ENCODE measurements at places on chromosomes 1 and 21.

DNA sequence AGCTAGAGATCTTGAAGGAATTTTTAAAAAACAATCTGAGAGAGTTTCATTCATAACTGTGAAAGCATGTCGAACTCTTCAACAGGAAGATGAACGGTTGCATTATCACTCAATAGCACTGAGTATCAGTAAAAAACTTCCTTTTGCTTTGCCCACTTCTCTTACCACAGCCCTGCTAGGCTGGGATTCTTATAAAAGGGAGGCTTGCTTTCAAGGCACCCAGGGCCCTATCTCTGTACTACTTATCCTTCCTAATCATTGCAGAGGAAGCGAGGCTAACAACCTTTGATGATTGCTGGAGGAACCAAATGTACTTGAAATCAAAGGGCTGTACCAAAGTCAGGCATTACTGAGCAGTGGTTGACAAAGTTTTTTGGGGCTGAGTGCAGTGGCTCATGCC lies 71.2 kb downstream of the SNRPE start:
- H3K36me3 ChIP-seq: no peaks in the 10 kb centered on the region
- no peak overlapping the region for H3K4me3 ChIP-seq
- peaks cover 6% of the 10 kb centered on the region for H3K27me3 ChIP-seq
- H3K4me1 ChIP-seq: no peaks in the 10 kb centered on the region
- no peak overlapping the region for H3K27ac ChIP-seq

DNA sequence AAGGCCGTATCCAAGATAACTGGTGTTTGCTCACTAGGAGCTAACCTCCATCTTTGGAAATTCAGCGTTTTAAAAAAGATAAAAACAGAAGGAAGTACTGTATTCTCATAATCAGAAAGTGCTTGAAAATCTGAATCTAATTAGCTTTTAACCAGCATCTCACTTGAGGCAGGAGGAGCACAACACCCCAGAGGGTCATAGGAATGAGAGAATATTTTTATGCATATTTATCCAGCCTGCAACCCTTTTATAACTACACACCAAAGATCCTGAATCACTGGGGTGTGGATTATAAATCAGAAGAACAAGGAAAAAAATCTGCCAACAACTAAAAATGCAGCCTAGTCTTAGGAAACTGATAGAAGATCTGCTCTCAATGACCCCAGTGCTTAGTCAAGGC lies 68.0 kb upstream of the PTCH2 start:
- no peaks in the 10 kb centered on the region for H3K4me1 ChIP-seq
- no peak overlapping the region for H3K4me3 ChIP-seq

DNA sequence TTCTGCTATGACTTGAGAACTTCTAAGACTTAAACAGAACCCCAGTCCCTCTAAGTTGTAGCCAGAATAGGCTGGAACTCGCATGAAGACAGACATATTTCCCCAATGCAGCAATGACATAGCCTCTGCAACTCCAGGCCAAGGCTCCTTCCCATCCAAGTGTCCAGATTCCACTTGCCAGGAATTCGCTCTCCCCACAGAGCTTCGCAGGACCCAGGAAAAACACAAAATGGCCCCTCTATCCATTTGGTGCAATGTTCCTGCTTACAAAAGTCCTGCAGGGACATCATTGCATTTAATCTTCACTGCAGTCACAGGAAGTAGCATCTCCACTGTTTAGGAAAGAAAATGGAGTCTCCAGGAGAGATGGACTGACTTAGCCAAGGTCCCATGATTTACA lies 147.5 kb upstream of the KLHDC7A start:
- H3K27ac ChIP-seq: no peak overlapping the region
- H3K4me3 ChIP-seq: no peak overlapping the region
- H3K27me3 ChIP-seq: peaks cover 13% of the 10 kb centered on the region
- no peaks in the 10 kb centered on the region for H3K36me3 ChIP-seq
- DNase-seq: no peak

GRCh38 chr1:53552146-53552861 lies 93.1 kb downstream of the DMRTB1 start:
- H3K4me1 ChIP-seq: peaks cover 41% of the 10 kb centered on the region
- no peaks in the 10 kb centered on the region for H3K27me3 ChIP-seq
- DNase-seq: no peak
- H3K27ac ChIP-seq: peak overlapping the region; percentile 11
- H3K36me3 ChIP-seq: no peaks in the 10 kb centered on the region

GRCh38 chr1:33515112-33515511 lies 42.7 kb downstream of the ZSCAN20 start:
- no peaks in the 10 kb centered on the region for H3K4me1 ChIP-seq
- H3K27me3 ChIP-seq: no peaks in the 10 kb centered on the region
- DNase-seq: no peak
- no peak overlapping the region for H3K4me3 ChIP-seq
- H3K36me3 ChIP-seq: peaks cover 12% of the 10 kb centered on the region
- no peak overlapping the region for H3K27ac ChIP-seq

GRCh38 chr1:174217787-174218574 lies 58.7 kb downstream of the RABGAP1L start:
- H3K27me3 ChIP-seq: no peaks in the 10 kb centered on the region
- no peak overlapping the region for H3K27ac ChIP-seq
- peaks cover 7% of the 10 kb centered on the region for H3K36me3 ChIP-seq
- no peaks in the 10 kb centered on the region for H3K4me1 ChIP-seq

- H3K36me3 ChIP-seq: peaks cover 82% of the 10 kb centered on the region
- DNase-seq: no peak
- no peak overlapping the region for H3K27ac ChIP-seq
- no peaks in the 10 kb centered on the region for H3K27me3 ChIP-seq
- no peak overlapping the region for H3K4me3 ChIP-seq
These were observed 25.1 kb upstream of the LRRC47 start for GRCh38 chr1:3821447-3821846.

- no peak overlapping the region for H3K4me3 ChIP-seq
- DNase-seq: no peak
- peaks cover 4% of the 10 kb centered on the region for H3K36me3 ChIP-seq
- no peaks in the 10 kb centered on the region for H3K27me3 ChIP-seq
- H3K4me1 ChIP-seq: peaks cover 3% of the 10 kb centered on the region
- peak overlapping the region; percentile 76 for H3K27ac ChIP-seq
These were observed 14.3 kb downstream of the EGLN1 start for GRCh38 chr1:231407547-231408396.

GRCh38 chr21:23690316-23690715 lies 1917.0 kb downstream of the MRPL39 start:
- H3K4me3 ChIP-seq: no peak overlapping the region
- no peaks in the 10 kb centered on the region for H3K27me3 ChIP-seq
- H3K4me1 ChIP-seq: no peaks in the 10 kb centered on the region

- H3K36me3 ChIP-seq: no peaks in the 10 kb centered on the region
- H3K27ac ChIP-seq: no peak overlapping the region
- H3K4me1 ChIP-seq: peaks cover 3% of the 10 kb centered on the region
- peak; percentile 65 for DNase-seq
- H3K4me3 ChIP-seq: no peak overlapping the region
These were observed 206.5 kb downstream of the TNR start for GRCh38 chr1:175536921-175537320.

GRCh38 chr1:200780545-200781369 lies 42.1 kb downstream of the CAMSAP2 start:
- no peak overlapping the region for H3K27ac ChIP-seq
- H3K4me1 ChIP-seq: no peaks in the 10 kb centered on the region
- no peak overlapping the region for H3K4me3 ChIP-seq
- H3K36me3 ChIP-seq: peaks cover 21% of the 10 kb centered on the region
- H3K27me3 ChIP-seq: no peaks in the 10 kb centered on the region

- no peaks in the 10 kb centered on the region for H3K36me3 ChIP-seq
- no peaks in the 10 kb centered on the region for H3K27me3 ChIP-seq
- no peak overlapping the region for H3K4me3 ChIP-seq
- H3K27ac ChIP-seq: no peak overlapping the region
- H3K4me1 ChIP-seq: no peaks in the 10 kb centered on the region
These were observed 48.0 kb upstream of the JAK1 start for GRCh38 chr1:65014321-65014720.

DNA sequence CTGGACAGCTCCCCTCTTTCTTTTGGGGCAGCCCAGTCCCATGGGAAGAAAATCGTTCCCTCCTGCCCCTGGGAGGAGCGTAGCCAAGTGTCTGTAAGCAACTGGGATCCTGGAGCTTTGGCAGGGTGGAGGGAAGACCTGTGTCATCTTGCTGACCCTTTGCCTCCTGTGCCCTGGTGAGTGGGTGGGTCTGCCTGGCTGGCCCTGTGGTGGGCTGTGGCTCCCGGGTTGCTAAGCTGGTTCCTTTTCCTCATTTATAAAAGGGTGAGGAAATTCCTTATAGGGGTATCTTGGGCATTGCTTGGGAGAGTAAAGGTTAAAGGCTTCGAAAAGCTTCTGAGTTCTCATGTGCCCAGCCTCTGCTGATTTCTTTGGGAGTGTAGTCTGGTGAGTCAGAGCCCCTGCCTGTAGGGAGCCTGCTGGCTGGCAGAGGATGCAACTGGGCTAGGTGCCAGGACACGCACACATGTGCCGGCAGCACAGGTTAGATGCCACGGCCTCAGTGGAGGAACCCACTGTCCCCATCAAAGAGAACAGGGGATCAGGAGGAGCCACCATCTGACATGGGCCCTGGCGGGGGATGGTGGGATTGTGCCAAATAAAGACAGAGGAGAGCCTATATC lies 85.2 kb downstream of the ARHGEF10L start:
- peak overlapping the region; percentile 4 for H3K27ac ChIP-seq
- DNase-seq: no peak
- peaks cover 62% of the 10 kb centered on the region for H3K36me3 ChIP-seq
- no peak overlapping the region for H3K4me3 ChIP-seq
- H3K4me1 ChIP-seq: peaks cover 12% of the 10 kb centered on the region
- no peaks in the 10 kb centered on the region for H3K27me3 ChIP-seq

- peaks cover 79% of the 10 kb centered on the region for H3K36me3 ChIP-seq
- DNase-seq: no peak
- H3K4me3 ChIP-seq: no peak overlapping the region
These were observed 51.5 kb downstream of the SCCPDH start for GRCh38 chr1:246775531-246776385.

GRCh38 chr1:27958513-27958912 lies 1.3 kb upstream of the XKR8 start:
- DNase-seq: no peak
- peaks cover 23% of the 10 kb centered on the region for H3K4me1 ChIP-seq
- peaks cover 9% of the 10 kb centered on the region for H3K36me3 ChIP-seq

DNA sequence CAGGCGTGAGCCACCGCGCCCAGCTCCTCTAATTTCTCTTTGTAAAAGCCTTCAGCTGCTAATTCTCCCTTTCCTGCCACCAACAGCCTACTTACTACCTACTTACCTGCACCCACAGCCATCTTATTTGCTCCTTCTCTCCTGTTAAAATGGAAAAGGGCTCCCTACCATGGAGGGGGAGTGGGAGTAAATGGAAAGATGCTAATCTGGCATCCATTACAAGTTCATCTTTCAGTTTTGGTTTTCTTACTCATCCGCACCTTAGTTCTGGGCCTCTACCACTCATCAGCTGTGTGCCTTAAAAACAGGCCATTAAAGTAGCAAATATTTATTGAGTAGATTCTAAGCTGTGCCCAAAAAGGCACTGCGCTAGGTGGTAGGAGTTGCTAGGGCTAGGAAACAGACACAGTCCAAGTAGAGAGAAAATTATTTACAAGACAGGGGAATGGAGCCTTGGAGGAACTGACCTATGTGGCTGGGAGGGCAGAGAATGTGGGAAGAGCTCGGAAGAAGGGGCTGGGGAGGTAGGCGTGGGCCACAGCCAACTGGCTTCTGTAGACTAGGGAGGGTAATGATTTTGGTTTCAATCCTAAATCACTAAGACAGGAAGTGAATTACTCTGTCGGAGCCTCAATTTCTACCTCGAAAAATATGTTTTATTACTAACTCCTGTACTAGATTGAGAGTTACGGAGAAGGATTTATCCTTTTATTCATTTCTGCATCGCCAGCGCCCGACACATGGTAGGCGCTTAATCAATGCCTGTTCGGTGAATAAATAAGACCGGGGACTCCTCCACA lies 685 bp upstream of the DDI2 start:
- DNase-seq: peak; percentile 76
- H3K4me3 ChIP-seq: peak overlapping the region; percentile 79
- no peaks in the 10 kb centered on the region for H3K36me3 ChIP-seq
- no peaks in the 10 kb centered on the region for H3K27me3 ChIP-seq
- H3K4me1 ChIP-seq: peaks cover 5% of the 10 kb centered on the region

DNA sequence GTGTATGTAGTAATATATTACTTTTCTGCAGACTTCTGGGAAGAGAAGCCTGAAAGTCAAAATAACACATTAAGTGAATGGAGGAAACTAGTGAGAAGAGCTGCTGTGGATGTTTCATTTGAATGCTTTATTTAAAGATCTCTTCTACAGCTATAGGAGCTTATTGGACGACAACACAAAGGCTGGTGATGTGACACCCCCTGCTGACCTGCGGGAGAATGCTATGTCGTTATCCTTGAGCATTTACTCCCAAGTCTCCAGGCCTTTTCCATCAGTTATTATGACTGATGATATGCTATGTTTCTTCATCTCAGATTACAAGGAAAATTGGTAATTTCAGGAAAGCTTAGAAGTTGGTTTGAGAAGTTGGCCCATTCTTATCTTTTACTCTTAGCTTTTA lies 22.3 kb upstream of the PLA2G4A start:
- no peaks in the 10 kb centered on the region for H3K36me3 ChIP-seq
- H3K27me3 ChIP-seq: no peaks in the 10 kb centered on the region
- no peak overlapping the region for H3K4me3 ChIP-seq
- DNase-seq: peak; percentile 59

- no peak overlapping the region for H3K27ac ChIP-seq
- H3K36me3 ChIP-seq: no peaks in the 10 kb centered on the region
- no peak for DNase-seq
- no peaks in the 10 kb centered on the region for H3K4me1 ChIP-seq
These were observed 506.1 kb downstream of the NPHP4 start for GRCh38 chr1:5485968-5486696.

DNA sequence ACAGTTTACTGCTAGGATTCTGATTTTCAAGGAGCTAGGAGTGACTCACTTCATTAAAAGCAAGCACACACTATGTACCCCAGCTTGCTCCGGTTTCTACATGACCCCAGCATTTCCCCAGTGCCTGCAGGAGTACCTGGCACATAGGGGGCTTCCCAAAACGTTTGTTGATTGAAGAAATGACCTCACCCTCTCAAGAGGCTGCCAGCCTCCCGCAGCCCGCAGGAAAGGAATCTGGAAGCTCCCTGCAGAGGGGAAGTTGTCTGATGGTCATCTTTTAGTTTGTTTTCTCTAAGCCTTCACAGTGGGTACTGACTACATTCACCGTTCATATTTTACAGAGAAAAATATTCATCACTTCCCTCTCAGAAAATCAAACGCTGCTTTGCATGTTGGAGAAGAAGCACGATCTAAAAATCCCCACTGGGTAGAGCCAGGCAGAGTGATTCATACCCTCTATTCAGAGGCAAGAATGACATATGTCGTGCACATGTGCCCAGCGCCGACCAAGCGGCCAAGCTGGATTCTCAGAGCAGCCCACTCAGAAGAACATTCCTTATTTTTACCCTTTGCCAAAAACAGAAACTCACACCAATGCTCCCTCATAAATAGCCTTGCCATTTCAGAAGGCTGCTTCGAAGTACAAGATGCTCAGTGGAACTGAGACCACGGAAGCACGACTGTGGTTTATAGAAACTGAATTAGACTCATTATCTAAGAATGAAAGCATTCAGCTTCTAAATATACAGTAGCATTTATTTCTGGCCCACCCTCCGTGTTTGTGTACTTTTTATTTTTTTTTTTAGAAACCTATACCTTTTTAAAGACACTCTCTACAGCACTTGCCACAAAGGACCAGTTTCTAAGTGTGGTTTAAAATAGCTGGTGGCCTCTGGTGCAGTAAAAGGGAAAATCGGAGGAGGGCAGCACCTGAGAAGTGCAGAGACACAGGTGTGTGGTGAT lies 143.2 kb downstream of the MIS18A start:
- H3K4me3 ChIP-seq: peak overlapping the region; percentile 59
- H3K27ac ChIP-seq: no peak overlapping the region
- H3K4me1 ChIP-seq: no peaks in the 10 kb centered on the region
- no peaks in the 10 kb centered on the region for H3K27me3 ChIP-seq
